Left renal cortex interstitium (tissue), 4 donors: ENCODE measurements at places on chromosomes 4 and X.

DNA sequence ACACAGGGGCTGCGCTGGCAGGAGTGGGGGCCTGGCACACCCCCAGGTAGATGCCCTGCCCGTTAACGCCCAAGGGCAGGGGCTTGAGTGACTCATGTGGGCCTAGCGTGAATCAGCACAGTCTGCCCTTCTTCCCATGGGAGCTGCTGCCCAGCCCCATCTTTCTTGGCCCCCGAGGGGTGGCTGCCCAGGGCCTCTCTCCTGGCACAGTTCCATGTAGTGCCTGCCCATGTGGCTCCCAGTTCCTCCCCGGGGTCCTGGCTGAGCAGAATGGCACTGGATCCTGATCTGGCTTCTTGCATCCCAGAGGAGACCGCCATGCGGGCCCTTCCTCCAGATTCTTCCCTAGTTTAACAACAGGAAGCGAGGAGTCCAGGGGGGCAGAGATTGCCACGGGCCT lies 2.1 kb upstream of the AVPR2 start:
- no peak for DNase-seq

GRCh38 chr4:45043911-45044310 lies 317.6 kb upstream of the GNPDA2 start:
- no peak for DNase-seq

- no peak for DNase-seq
These were observed 601.8 kb upstream of the ZFP42 start for GRCh38 chr4:187393531-187394344.

DNA sequence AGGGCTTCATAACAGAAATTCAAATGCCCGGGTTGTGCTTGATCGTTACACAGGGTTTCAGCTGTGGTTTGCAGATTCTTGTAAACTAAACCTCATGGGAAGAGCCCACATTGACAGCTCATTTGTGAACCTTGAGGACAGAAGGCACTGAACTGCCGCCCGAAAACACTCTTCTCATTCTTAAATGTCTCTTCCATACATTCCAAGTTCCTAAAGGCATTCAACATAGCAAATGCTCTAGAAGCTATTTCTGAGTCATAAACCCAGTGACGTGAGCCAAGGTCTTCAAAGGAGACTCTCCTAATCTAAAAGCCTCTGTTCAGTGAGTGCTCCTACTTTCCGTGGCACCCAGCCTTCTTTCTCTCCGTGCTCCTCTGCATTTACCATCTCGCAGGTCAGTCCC lies 737.8 kb upstream of the FRG1 start:
- no peak for DNase-seq

DNA sequence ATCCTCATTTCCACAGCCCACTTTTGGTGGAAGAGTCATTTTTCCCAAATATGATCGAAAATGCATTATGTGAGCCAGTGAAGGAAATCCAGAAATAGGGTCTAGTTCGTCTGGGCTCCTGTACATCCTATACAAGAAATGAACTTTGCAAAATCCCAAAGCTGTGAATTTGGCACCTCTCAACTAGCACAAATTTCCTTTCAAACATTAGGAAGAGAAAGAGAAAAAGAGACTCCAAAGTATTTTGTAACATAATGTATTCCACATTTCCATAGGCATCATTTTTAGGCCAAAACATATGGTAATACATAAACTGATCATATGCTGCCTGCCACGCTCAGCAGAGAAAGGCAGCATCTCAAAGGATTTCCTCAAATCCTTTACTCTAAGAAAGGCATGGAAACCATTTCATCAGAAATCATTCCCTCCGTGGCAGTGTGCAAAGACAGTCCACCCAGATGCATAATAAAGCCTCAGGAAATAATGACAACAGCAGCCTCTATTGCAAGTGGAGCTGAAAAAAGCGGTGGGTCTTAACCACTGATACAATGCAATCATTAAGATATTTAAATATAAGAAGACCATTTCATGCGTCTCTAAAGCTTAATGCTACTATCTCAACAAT lies 56.8 kb downstream of the ANOS1 start:
- no peak for DNase-seq

DNA sequence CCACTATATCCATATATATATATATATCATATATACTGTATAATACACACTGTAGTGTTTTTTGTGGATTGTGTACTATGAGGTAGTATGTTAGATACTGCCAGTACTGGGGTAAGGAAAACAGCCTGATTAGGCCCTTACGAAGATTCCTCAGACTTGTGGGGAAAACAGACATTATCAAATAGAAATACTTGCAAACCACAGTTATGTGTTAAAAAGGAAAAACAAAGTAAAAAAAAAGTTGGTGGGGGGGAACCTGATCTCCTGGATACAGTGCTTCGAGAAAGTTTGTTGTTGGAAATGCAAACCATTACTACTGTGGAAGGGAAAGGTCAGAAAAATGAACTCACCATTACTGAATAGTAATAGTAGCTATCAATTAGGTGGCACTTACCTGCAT lies 53.0 kb downstream of the PKD2 start:
- DNase-seq: no peak

DNA sequence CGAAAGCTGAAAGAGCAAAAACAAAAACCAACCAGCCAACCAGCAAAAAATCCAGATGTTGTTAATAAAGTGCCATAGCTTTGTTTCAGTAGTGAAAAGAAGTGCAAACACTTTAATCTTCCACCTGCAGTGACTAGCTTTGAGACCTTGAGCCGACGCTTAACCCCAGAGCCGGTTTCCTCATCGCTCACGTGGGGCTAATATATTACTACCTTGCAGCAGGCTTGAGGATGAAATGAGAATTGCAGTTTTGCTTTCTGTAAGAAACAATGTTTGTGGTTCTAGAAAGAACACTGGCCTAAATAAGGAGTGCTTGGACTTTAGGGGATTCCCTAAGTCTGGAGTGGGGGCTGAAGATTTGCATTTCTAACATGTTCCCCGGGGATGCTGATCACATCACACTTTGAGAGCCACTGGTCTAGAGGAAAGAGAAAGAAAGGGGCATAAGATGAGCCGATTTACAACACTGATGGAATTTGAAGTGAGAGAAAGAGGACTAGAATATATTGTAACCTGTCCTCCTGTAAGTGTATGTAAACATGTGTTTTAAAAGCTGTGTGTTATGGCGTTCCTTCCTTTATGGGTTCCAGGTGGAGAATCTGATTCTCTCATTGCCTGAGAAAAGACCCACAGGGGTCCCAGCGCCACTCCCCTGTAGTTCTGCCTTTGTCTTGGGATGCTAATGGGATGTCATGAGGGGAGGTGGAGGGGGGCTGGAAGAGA lies 1.4 kb downstream of the FGF2 start:
- peak; percentile 45 for DNase-seq

DNA sequence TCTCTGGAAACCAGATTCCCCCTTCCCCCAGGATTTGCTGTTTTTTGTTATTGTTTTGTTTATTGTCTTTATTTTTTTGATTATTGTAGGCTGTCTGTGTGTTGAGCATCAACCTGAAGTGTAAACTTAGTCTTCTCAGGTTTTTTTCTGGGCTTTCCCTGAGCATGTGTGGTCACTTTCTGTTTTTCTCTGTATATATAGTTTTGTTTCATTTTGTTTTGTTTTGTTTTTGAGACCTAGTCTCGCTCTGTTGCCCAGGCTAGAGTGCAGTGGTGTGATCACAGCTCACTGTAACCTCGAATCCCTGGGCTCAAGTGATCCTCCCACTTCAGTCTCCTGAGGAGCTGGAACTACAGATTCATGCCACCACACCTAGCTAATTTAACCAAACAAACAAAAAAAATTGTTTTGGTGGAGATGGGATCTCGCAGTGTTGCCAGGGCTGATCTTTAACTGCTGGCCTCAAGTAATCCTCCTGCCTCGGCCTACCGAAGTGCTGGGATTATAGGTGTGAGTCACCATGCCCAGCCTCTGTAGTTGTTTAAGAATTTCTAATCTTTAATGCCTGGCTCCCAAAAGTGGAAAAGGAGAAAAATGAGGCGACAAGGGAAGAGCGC lies 9.1 kb downstream of the IL13RA1 start:
- DNase-seq: no peak

GRCh38 chr4:161704653-161705052 lies 459.1 kb downstream of the FSTL5 start:
- DNase-seq: no peak

- no peak for DNase-seq
These were observed 59.4 kb downstream of the WDR17 start for GRCh38 chr4:176125063-176125462.

DNA sequence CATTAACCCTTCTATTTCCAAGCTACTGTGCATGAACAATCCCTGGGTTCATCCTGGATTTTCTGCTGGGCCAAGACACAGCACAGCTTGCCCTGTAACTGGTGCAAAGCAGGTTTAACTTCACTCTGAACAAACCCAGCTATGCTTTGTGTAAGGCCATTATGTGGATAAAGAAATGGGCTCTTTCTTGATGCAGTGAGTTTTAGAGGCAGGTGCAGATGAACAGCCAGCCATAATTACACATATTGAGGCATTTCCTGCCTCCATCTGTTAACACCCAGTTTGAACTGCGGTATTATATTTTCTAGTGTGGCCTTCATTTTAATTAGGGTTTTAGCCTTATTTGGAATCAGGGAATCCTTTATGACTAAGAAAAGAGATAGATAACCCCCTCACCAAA lies 68.7 kb upstream of the ARX start:
- no peak for DNase-seq

DNA sequence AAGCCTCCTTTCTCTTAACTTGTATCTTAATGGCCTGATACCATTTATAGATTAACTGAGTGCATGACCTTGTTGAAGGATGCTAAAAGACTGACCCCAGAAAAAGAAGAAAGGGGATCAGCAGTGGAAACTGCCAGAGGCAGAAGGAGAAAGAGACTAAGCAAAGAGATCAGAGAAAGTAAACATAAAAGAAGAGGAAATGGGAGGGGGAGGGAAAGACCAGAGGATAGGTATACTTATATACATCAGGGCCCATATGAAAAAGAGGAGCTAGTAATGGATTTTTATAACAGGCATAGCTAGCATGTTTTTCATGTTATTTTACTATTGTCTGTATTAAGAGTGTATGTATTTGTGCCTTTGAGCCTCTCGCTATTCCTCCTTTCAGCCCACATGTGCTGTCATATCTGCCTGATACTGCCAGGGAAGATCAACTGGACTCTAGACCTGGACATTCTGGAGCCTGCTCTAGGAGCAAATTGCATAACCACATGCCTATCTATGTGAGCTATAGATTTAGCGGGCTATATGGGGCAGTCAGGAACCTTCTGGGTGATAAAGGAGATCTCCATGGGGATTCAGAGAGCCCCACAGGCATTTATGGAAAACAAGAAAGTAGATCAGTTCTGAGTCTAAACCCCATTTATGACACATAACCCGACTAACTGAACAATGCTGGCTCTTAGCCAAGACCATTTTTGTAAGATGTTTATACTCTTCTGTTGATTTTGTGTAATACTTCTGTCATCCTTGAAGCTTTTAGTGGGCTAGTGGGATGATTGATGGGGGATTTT lies 13.4 kb upstream of the SNX12 start:
- no peak for DNase-seq

- DNase-seq: no peak
These were observed 7.3 kb downstream of the INPP4B start for GRCh38 chr4:142838778-142839177.

- no peak for DNase-seq
These were observed 11.4 kb downstream of the ARSD start for GRCh38 chrX:2917767-2918166.

- DNase-seq: no peak
These were observed 47.8 kb upstream of the CRMP1 start for GRCh38 chr4:5940470-5941203.

- DNase-seq: no peak
These were observed 169.9 kb downstream of the AASDH start for GRCh38 chr4:56217343-56217890.

- no peak for DNase-seq
These were observed 7.0 kb downstream of the ATP8A1 start for GRCh38 chr4:42649870-42650269.

- no peak for DNase-seq
These were observed 36.4 kb downstream of the PCDH7 start for GRCh38 chr4:30756553-30756952.

DNA sequence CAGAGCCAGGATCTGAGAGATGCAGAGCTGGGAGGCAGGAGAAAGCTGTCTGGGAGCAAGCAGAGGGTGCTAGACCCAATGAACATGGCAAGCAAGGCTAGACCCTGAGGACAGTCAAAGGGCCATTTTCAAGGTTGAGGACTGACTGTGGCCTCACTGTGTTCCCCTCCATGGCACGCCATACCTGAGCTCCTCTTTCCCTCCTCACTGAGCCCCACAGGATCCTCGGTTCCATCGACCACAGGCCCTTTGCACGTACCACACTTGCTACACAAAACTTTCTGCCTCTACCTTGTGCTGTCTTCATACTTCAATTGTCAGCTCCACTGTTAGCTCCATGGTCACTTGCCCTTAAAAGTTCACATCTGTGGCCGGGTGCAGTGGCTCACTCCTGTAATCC lies 45.5 kb upstream of the CD99 start:
- no peak for DNase-seq

DNA sequence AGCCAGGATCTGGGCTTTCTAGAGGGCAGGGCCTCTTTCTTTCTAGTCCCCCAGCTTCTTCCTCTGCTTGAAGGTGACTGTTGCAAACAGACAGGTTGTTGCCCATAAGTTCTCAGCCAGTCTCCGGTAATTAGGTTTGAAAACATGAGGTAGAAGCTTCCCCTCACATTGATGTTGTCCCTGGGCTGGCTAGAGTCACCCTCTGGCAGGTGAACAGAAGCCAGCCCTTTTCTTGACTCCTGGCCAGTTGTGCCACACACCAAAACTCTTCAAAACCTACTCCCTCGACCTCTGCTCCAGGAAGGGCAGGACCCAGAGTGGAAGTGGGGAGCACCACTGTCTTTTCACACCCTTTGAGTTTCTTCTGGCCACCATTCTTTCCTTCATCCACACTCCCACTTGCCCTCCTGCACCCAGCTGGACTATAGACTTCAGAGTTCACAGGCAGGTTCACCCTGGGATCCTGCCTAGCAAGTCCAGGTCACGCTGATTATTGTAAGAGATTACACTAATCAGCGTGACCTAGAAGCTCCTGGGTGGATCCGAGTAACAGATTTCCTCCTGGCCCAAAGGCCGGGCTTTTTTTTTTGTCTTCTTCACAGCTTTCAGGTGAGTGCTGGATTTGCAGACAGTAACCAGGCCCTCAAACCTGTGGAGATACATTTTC lies 37.4 kb upstream of the ARHGAP6 start:
- no peak for DNase-seq

- DNase-seq: no peak
These were observed 1659.8 kb upstream of the ADGRL3 start for GRCh38 chr4:59540311-59540710.

DNA sequence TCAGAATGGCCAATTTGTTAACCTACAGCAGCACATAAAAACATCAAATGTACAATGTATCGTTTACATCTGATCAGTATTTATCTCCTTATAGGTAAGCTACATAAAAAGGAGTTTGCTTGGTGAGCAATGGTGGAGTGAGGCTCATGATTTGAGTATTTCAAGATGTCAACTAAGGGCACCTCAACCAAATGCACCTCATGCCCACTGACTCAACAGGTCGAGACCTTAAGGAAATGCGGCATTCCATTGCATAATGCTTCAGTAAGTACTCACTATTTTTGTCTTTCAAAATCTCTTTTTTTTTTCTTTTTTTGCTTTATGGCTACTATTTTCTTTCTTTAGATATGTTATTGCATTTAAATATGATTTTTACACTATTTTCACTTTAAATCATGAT lies 181.0 kb upstream of the TLL1 start:
- no peak for DNase-seq

GRCh38 chr4:145348291-145348690 lies 133.4 kb upstream of the SMAD1 start:
- DNase-seq: no peak
